Psoas muscle (tissue), 8 donors: ENCODE measurements at places on chromosomes 7 and 10. TPM values are rescaled to one million over a fixed set of nuclear protein-coding genes. Genes with fewer than 3 reads are reported as not detected.
A peak's percentile ranks its signal among the peaks of the same experiment; 100 is the strongest.

- no peak overlapping the region for H3K4me3 ChIP-seq
- no peak overlapping the region for H3K27ac ChIP-seq
- H3K36me3 ChIP-seq, result no peaks in the 10 kb centered on the region
- no peak for DNase-seq
- H3K27me3 ChIP-seq, result no peaks in the 10 kb centered on the region
- no peaks in the 10 kb centered on the region for H3K4me1 ChIP-seq
These were observed 39.2 kb upstream of the MBL2 start for GRCh38 chr10:52811776-52812175.

AASS gene
- total RNA-seq, result 9.1 TPM

KCP gene
- 0.34 TPM for total RNA-seq

- H3K36me3 ChIP-seq, result no peaks in the 10 kb centered on the region
- DNase-seq, result peak; percentile 91
- peak overlapping the region; percentile 71 for H3K27ac ChIP-seq
- no peaks in the 10 kb centered on the region for H3K4me1 ChIP-seq
- no peaks in the 10 kb centered on the region for H3K27me3 ChIP-seq
- H3K4me3 ChIP-seq, result peak overlapping the region; percentile 63
These were observed 17.0 kb upstream of the NODAL start for GRCh38 chr10:70458329-70459060.

- H3K4me3 ChIP-seq, result no peak overlapping the region
- no peaks in the 10 kb centered on the region for H3K27me3 ChIP-seq
- no peak overlapping the region for H3K27ac ChIP-seq
- H3K36me3 ChIP-seq, result no peaks in the 10 kb centered on the region
These were observed 76.4 kb downstream of the CRPPA start for GRCh38 chr7:16344927-16345326.

ZNF736 gene
- total RNA-seq, result 8.0 TPM

C7orf57 gene
- total RNA-seq, result not detected

GRCh38 chr7:66442385-66442784 is 186.3 kb upstream of the KCTD7 start:
- H3K4me1 ChIP-seq, result no peaks in the 10 kb centered on the region
- no peaks in the 10 kb centered on the region for H3K36me3 ChIP-seq
- H3K27me3 ChIP-seq, result no peaks in the 10 kb centered on the region
- no peak for DNase-seq

PRR15 gene
- total RNA-seq, result 0.32 TPM

GRCh38 chr10:70742537-70743429 is 42.4 kb downstream of the TBATA start:
- no peak for DNase-seq
- no peak overlapping the region for H3K4me3 ChIP-seq
- H3K27me3 ChIP-seq, result no peaks in the 10 kb centered on the region
- no peaks in the 10 kb centered on the region for H3K36me3 ChIP-seq
- H3K4me1 ChIP-seq, result peaks cover 6% of the 10 kb centered on the region

- DNase-seq, result no peak
- H3K27me3 ChIP-seq, result no peaks in the 10 kb centered on the region
- H3K4me3 ChIP-seq, result no peak overlapping the region
- H3K36me3 ChIP-seq, result no peaks in the 10 kb centered on the region
- H3K27ac ChIP-seq, result no peak overlapping the region
These were observed 12.5 kb downstream of the RNF133 start for GRCh38 chr7:122686360-122686878.

PRPS1L1 gene
- not detected for total RNA-seq
